DMS79 treated with DMSO at 0.1 percent for 48 hours (cell line): ENCODE measurements at places on chromosomes 12 and 14.

- DNase-seq = no peak
These were observed 59.4 kb upstream of the AMIGO2 start for GRCh38 chr12:47139000-47139681.

- DNase-seq = no peak
These were observed 235.5 kb upstream of the NPAS3 start for GRCh38 chr14:32703183-32703621.

GRCh38 chr12:21826618-21826910 lies 52.1 kb upstream of the KCNJ8 start:
- no peak for DNase-seq

GRCh38 chr12:42315108-42315507 lies 10.8 kb downstream of the ZCRB1 start:
- DNase-seq = no peak

DNA sequence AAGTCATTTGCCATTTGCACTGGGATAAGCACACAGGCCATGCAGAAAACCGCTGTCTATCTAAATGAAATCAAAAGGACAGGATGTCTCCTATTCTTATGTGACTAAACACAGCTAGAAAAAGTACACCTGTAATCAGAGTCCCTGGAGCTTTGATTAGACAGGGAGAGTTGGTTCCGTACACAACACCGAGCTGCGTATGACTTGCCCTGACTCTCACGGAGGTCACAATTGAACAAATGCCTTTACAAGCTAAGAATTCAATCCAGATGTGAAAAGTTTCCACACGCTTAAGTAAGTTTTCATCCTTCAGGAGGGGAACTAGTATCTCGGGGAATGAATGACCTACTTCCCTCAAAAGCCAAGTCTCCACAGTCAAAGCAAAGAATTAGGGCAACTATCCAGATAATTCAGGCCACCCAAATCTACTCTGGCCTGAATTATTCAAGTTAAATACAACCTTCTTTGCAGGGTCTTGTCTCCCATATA lies 67.5 kb downstream of the RTN1 start:
- no peak for DNase-seq
